ENCODE measurements at places on chromosomes 7 and 10.

GRCh38 chr10:93445097-93445960 is 36.8 kb downstream of the MYOF start:
- no peak for DNase-seq

DNA sequence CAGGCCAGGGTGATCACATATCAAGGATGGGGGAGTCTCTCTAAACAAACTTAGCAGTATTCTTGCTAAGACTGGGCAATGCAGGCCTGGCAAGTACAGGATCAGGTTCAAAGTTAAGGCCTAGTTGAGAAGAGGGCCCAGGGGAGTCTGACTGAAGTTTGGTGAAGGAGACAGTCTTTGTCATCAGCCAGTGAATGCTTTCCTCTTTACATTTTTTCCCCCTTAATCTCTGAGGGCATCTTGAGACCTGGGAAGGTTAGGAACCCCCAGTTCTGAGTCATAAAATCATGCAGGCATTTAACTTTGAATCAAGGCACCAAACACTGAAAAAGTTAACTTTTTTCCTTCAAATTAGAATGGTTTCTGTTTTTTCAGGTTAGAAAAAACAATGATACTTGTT is 311.5 kb downstream of the REEP3 start:
- no peak for DNase-seq

GRCh38 chr10:98908868-98909267 is 326.8 kb downstream of the HPSE2 start:
- no peak for DNase-seq

- no peak for DNase-seq
Measured at GRCh38 chr10:806451-807162, 117.1 kb upstream of the DIP2C start.

- DNase-seq: no peak
Measured at GRCh38 chr10:129935102-129935866, 28.8 kb downstream of the EBF3 start.

GRCh38 chr10:34713875-34714274 is 101.2 kb downstream of the PARD3 start:
- DNase-seq: no peak

- no peak for DNase-seq
Measured at GRCh38 chr10:62456611-62457101, 82.5 kb downstream of the ZNF365 start.

GRCh38 chr10:86243651-86244155 is 122.9 kb downstream of the GRID1 start:
- DNase-seq: no peak

DNA sequence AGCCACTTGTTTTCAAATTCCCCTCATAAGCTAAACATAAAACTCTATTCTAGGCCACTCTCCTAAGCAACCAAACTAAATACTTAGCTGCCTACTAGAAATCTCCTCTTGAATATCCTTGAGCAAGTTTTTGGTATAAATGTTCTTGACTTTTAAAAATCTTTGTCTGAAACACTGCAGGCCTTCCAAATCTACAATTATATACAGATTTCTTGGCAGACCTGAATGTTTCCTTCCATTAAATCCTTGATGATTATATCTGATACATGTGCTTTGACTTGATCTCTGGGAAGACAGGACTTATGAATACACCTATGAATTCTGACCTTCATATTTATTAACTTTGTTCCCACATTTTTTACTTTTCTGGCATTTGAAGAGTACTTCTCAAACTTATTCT is 314.5 kb downstream of the CACNA2D1 start:
- DNase-seq: no peak

- DNase-seq: no peak
Measured at GRCh38 chr7:37424995-37425394, 23.7 kb downstream of the ELMO1 start.

GRCh38 chr7:157977717-157978496 is 609.7 kb downstream of the PTPRN2 start:
- DNase-seq: no peak

DNA sequence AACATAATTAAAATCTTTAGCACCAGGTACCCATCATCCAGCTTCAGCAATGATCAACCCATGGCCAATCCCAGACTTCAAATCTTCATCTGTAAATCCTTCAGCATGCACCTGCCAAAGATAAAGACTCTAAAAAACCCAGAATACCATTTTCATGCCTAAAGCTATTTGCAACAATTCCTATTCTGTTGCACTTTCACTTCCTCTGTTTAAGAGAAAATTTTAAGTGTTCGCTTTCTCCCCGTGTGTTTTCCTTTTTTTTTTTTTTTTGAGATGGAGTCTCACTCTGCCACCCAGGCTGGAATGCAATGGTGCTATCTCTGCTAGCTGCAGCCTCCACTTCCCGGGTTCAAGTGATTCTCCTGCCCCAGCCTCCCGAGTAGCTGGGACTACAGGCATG is 31.8 kb upstream of the HTR5A start:
- DNase-seq: no peak

Measured in activated naive CD4-positive, alpha-beta T cell treated with Interleukin-2 at 50 U/mL for 16 hours (primary cell).